ENCODE measurements at places on chromosomes 7 and 10. TPM values are rescaled to one million over a fixed set of nuclear protein-coding genes. Genes with fewer than 3 reads are reported as not detected.

RGS10 gene
- 311 TPM for total RNA-seq

- no peak for DNase-seq
Observed at GRCh38 chr7:2643386-2644219, 11.8 kb downstream of the TTYH3 start.

DNA sequence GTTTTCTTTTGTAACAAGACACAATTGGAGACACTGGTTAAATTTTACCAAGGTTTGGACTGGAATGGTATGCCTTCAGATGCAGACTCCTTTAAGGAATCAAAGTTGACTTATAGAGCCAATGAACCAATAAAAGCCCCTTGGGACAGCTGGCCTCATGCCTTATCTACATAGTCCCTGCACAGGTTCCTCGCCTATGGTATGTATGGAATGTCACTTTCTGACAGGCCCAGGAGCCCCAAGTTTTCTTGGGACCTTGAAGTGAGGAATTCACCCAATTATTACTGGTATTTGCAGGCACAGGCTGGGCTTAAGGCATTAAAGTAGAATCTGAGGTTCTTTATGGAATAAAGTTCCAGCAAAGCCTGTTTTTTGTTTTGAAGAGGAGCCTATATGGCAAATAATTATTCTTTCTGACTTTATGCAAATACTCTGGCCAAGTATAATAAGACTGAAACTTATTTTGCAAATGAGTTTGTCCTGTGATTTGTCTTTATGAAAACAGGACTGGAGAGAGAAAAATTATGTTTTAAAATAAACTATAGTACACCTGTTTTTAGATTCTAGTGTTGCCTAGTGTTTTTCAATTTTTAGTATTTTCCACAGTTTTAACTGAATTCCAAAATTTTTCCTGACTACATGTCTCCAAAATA lies 24.1 kb upstream of the DNMBP start:
- no peak for DNase-seq

GRCh38 chr7:80637911-80638765 lies at the start of gene CD36:
TSS of gene CD36 (plus strand) at chr7:80638642. CDS start at chr7:80646741, 8,099 bp downstream.
- no peak for DNase-seq

HYAL4 gene
- not detected for total RNA-seq

DNA sequence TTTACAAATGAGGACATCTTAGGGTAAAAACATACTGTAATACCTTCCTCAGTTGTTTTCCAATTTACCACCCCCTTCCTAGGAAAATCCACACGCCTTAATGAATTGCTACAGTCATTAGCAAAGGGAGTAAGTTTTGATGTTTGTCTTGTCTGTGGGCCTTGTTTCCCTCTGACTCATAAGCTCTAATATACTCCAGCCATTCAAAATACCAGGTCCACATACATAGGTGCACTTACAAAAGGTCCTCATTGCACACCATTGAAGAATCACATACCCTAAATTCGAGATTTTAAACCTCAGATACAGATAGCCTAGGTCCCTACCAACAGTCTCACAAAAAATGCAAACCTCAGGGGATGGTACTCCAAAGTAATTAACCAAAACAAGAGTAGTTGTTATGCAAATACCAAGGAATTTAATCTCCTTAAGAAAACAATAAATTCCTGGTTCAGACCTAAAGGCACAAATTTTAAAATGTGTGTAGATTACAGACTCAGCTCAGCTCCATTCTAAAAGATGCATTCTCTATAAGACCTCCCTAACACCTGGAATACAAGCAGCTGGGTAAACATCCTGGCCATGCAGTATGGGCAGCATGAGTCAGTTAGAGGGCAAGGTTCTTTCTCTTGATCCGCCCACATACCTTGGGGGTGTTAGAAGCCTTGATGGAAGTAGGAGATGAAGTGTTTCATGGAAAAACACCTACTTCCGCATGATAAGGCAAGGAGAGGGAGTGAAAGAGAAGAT lies 3.0 kb upstream of the LIPK start:
- DNase-seq, result no peak

DNA sequence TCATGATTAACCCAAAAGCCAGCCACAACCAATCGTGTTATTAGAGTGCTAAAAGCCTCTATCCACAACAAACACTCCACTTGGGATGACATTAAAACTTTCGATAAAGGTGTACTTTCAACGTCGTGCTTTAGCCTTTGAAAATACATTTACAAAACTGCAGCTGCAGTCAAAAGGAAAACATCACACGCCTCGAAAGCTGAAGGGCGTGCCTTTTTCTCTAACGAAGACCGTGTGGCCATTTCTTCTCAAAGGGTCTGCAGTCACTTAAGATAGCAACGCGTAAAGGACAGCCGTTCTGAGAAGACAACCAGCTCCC lies 1.1 kb downstream of the ARHGAP12 start:
- DNase-seq, result no peak

DNA sequence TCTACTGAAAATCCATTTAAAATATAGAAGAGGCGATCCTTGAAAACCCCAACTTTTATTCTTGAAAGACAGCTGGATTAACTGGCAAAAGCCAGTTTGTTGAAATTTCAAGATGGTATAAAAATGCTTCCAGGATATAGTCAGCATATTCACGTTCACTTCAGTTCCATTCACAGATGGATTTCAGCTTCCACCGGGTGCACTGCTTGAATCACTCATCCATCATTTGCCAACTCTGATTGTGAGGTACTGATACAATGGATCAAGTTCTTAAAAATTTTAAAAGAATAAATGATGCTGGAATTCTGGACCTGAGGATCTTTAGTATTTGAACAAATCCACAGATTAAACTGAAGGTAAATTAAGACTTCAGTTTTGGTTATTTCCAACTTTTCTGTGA lies 2.4 kb downstream of the PURB start:
- DNase-seq, result no peak

DNA sequence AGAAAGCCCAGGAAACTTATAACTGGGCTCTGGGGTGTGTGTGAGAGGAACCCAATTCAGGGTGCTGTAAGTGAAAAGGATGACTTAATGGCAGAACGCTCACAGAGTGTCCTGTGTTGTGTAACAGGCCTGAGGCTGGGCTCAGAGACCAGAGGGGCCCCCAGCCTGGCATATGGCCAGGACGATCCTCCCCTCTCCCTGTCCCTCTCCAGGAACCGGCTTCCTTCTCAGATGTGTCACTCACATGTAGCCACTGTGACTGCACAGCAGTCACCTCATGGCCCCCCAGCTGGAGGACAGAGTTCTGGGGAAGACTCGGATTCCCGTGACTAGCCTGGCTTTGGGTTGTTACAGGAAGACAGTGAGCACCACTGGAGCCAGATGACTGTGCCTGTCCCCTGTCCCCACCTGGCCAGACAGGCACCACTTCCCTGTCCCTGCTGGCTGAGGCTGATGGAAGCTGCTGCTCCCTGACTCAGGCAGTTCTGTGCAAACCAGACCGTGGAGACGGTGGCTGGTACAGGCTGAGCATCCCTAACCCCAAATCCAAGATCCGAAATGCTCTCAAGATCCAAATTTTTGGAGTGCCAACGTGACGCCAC lies 220.5 kb downstream of the MLLT10 start:
- peak; percentile 46 for DNase-seq

DNA sequence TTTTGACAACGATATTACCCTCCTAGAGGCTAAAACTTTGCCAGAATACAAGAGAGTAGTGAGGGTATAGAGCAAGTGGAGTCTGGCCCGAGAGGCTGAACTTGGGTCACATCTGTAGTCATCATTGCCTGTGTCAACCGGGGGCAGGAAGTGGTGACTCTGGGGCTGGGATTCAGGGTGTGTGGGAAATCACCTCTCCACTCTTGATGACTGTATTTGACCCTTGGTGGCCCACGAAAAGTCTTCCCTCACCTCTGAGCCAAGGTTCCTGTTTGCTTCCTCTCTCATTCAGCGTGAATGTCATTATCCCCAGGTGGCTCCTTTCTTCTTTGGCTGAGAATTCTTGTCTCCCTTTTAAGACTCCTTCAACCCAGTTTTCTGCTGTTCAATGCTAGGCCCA lies 240.4 kb downstream of the ABCA13 start:
- DNase-seq, result no peak

DNA sequence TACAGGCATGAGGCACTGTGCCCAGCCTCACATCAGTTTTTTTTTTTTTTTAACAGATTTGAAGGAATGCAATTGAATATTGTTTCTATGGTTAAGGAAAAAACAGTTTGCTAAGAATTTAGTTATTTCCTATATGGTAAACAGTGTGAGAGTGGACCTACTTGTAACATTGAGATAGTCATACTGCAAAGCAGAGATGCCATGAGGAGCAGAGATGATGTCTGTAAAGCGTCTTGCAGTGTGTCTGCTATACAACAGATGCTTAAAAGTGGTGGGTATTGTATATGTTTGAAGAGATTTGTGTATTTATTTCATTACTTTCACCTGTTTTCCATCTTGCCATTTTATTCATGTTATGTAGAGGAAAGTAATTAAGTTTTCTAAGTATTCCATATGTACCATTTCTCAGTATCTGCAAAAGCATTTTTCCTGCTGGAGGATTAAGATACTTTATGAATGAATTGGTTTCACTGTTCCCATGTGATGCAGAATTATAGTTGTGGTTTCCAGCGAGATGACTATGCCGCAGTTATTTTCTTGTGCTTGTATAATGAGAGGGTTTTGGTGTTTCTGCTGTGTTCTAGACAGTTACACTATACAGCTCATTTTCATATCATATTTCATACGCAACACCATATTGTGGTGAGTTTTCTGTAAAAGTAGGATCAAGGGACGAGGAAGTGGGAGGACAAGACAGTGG lies 26.6 kb downstream of the TET1 start:
- no peak for DNase-seq

DNA sequence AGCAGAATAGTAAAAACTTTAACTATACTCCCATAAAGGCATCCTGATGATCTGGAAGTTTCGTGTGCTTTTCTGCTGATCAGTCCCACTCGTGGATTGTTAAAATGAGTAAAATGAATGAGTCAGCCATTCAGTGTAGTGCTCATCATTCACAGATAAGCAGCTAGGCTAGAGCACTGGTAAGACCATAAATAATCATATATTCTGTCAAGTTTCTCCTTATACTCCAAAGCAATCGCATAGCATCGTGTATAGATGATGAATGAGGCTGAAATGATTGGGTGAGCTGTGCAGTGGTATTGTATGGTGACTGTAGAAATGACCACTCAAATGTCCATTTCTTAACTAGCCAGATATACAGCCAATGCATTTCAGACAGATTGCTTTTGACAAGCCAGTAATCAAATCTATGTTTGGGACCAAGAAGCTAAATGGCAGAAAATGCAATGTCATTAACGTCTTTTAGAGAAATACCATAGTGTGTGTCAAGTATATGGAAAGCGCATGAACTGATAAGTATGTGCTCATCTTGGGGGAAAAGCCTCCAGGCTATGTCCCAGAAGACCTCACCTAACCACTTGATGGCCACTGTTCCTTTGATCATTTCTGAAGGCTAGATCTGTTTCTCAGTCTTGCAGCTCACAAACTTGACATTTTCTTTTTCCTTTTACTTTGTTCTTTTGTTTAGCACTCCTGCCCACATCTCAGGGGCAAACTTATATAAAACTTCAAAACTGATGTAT lies 227.2 kb upstream of the FAM3C start:
- DNase-seq, result no peak

DNA sequence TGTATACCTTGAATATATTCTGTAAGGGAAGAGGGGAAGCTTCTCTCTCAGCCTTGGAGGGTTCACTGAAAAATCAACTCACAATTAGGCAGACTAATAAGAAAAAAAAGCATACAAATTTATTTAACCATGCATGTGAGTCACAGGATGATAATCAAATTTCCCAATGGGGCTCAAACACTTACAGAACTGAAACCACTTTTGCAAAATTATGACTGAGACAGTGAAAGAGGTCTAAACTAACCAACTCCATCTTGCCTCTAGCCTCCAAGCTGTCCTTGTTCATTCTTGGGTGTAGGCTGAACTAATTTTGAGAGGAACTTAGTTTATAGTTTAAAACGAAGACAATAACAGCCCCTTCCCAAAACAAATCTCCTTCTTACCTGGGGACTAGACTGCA lies 618.3 kb upstream of the AUTS2 start:
- DNase-seq, result no peak

CPA2 gene
- not detected for total RNA-seq

DNA sequence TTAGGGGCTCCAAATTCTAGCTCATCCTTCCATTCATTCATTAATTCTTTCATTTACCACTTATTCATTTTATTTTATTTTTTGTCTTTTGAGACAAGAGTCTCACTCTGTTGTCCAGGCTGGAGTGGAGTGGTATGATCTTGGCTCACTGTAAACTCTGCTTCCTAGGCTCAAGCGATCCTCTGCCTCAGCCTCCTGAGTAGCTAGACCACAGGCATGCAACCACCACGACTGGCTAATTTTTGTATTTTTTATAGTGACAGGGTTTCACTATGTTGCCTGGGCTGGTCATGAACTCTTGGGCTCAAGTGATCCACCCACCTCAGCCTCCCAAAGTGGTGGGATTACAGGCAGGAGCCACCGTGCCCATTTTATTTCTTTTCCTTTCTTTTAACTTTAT lies 31.6 kb downstream of the FGF8 start:
- DNase-seq, result no peak

GRCh38 chr7:51324206-51324898 lies 7.7 kb upstream of the COBL start:
- no peak for DNase-seq

CPN1 gene
- total RNA-seq, result not detected

KLLN gene
- 0.27 TPM for total RNA-seq

GRCh38 chr10:42875798-42876341 lies 93.3 kb downstream of the BMS1 start:
- DNase-seq, result no peak

DNA sequence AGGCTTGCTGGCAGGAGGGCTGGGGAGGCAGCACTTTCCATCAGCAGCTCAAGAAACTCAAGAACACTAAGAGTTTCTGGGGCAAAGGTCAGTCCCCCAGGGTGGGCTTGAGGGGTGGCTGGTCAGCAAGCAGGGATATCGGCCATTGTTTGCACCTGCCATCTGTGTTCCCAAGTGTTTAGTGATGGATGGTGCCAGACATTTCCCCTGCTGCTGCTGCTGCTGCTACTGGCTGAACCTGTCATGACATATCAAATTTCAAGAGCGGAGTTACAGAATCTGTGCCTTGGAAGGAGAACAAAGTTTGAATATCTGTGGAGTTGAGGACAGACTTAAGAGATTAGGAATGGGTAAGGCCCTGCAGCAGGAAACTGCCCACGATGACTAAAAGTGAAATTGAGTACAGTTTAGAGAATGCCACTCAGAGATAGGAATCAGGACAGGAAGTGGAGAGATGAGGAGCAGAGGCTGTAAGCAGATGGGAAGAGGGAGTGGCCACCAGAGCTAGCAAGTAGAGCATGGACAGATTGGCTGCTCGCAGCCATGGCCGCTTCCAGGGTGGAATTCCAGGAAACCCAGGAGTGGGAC lies 39.2 kb upstream of the PPP1R3C start:
- peak; percentile 83 for DNase-seq

BET1 gene
- 14.5 TPM for total RNA-seq

DNA sequence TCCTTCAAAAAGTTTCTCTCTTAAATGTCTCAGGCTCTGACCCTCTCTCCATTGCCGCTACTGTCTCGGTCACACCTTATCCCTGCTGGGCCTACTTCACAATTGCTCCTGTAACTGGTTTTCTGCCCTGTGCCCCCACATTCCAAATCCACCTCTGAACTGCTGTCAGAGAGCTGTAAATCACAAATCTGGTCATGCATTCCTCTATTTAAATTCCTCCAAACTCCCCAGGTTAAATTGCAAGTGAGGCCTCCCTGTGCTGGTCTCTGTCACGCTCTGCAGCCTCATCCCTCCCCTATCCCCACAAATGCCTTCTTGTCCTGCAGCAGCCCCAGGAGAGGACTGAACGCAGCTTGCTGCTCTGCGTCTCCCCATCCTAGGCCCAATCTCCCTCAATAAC lies 40.4 kb upstream of the CDCA7L start:
- no peak for DNase-seq

GRCh38 chr7:136925556-136925955 lies 57.1 kb downstream of the CHRM2 start:
- DNase-seq, result no peak

GRCh38 chr7:47601881-47602249 lies 20.0 kb upstream of the TNS3 start:
- no peak for DNase-seq

PTPRN2 gene
- total RNA-seq, result 49.0 TPM
